ENCODE measurements at places on chromosomes 6 and 20.

DNA sequence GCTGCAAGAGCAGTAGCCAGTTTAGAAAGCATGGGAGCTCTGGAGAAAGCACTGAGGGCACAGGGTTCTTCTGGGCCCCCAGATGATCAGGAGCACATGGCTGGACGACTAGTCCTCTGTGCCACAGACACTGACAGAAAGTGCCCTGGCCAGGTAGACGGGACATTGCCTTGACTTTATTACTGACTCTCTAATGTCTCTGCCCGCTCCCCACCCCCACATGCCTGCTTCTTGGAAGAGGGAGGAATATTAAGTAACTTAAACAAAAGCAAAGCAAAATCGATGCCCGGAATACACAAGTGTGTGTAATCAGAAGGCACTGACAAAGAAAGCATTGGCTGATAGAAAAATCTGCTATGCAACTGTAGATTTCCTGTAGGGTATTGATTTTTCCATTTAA, 99.3 kb downstream of the SOBP start:
- no peak for DNase-seq

GRCh38 chr6:18471232-18471964, 84.2 kb downstream of the RNF144B start:
- no peak for DNase-seq

- DNase-seq, result no peak
These were observed 102.6 kb upstream of the MLN start for GRCh38 chr6:33906439-33906838.

DNA sequence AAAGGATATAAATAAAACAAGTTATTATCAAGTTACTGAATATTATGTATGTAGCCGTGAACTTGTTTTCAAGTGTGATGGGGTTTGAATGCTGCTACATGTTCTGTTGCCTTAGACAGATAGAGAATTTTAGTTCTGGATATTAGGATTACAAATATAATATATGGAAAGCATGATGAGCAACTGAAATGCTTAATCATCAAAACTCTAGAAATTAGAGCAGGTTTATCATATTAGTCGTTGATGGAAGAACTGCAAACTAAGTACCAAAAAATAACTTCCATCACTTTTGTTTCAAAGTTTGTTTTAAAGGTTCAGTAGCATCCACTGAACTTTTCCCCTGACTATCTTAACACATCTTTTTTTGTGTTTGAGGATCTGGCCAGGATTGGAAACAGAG, 49.1 kb upstream of the CCN2 start:
- no peak for DNase-seq

GRCh38 chr20:42179768-42180167, 561.6 kb upstream of the CHD6 start:
- no peak for DNase-seq

DNA sequence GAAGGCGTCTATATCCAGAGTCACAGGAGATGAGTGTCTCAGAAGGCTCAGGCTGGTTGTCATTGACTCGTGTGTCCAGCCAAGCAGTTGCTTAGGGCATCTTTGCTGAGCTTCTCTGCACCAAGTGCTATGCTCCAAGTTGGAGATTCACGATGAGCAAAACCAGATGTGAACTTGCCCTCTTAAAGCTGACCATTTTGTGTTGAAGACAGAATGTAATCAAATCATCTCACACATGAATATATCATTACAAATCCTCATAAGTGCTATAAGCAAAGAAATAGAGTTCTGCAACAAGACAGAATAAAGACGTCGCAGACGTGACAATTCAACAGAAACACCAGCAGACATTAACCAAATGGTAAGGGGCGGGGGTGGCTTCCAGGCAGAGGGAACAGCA, 103.9 kb downstream of the ALDH8A1 start:
- DNase-seq, result no peak

- no peak for DNase-seq
These were observed 58.3 kb upstream of the BHLHE23 start for GRCh38 chr20:63064745-63065711.

DNA sequence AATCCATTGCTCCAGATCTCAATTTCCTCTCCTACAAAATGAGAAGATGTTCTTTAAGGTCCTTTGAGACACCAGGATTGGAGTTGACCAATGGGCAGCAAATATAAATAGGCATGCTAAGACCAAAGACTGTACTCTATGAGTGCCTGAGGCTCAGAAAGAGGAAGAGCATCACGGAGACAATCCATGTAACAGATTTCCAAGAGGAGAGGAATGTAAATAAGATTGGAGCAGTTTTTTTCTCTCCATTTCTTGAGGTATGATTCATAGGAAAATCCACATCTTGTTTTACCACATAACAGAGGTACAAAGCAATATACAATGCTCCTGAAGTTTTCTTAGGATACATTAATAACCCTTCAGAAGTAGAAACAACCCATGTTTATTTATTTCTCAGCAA, 109.8 kb downstream of the UBE3D start:
- no peak for DNase-seq

DNA sequence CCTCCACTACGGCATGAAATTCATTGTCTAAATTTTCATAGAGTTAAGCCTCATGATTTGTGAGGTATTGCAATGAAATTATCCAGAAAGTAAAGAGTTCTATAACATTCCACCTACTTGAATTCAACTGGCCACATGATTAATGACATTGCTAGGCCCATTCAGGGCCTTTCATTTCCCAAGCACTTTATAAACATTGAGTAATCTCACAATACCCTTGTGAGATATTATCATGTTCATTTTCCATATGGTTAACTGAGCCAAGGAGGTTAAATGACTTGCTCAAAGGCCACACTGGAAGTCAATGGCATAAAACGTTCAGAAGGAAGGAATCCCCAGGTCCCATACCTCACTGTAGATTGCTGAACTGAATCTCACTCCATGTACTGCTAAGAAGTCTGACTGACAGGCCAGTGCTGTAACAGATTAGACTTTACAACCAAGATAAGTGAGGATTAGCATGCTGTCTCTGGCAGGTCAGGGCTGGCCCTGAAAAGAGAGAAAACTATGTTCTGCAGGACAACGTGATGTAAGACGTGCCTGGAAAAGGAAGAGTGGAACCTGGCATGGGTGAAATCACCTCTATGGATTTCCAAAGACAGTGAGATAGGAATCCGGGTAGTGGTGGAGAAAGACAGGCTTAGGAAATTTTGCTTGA, 75.9 kb upstream of the SPACA1 start:
- DNase-seq, result no peak

DNA sequence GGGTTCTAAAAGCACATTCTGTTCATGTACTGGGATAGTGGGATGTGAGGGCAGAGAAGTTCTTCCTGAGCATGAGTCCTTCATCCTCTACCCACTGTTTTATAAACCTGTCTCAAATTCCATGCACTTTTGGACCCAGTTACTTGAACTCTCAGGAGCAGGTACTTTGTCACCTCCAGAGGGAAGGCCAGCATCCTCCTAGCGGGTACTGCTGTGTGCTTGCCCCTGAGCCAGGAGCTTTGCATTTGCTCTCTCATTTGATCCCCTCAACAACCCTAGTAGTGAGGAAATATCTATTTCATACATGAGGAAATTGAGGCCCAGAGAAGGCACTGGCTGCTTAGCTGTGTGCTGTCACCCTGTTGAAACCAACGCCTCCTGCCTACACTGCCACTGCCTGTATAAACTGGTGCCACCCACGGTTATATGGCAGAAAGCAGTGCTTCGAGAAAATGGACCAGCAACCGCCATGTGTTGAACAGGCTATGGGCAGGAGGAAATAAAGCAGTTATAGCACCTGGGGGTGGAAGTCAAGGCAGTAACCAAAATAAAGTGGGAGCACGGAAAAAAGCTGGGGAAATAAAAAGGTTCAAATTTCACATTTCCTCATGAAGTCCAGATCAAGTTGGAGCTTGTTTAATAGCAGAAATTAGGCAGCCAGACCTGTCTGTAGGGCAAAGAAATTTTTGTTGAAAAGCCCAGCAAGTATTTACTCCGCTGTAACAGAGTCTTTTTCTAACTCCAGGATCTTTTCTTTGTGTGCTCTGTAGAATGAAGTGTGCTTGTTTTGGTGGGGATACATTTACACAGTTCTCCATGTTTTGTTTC, 38.0 kb downstream of the KLHL31 start:
- no peak for DNase-seq

- no peak for DNase-seq
These were observed 172.9 kb downstream of the LAMA2 start for GRCh38 chr6:129055796-129056195.

- no peak for DNase-seq
These were observed 41.8 kb downstream of the SF3B5 start for GRCh38 chr6:144053601-144054000.

- no peak for DNase-seq
These were observed 245.4 kb upstream of the ASCC3 start for GRCh38 chr6:101126501-101126900.

- no peak for DNase-seq
These were observed 88.8 kb upstream of the NFATC2 start for GRCh38 chr20:51631011-51631950.

- no peak for DNase-seq
These were observed 93.7 kb upstream of the CBLN4 start for GRCh38 chr20:56098981-56099500.

- DNase-seq, result no peak
These were observed 47.6 kb upstream of the CDKAL1 start for GRCh38 chr6:20486641-20487040.

DNA sequence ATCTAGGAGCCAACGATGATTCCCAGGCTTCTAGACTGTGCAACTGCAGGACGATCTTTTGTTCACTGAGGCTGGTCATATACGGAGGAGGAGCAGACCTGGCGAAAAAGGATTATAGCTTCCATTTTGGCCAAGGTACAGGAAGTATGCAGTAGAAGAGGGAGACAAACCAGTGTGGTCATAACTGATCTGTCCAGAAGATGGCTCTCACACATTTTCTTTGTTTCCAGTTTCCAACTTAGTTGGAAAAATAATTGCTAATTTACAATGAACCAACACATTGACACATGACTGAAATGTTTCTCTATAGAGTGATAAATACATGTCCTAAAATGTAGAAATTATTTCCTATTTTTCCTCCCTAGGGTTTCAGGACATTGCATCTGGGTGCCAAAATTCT, 364.1 kb upstream of the BTBD3 start:
- no peak for DNase-seq

GRCh38 chr20:41191562-41192500, 54.5 kb downstream of the PLCG1 start:
- no peak for DNase-seq

DNA sequence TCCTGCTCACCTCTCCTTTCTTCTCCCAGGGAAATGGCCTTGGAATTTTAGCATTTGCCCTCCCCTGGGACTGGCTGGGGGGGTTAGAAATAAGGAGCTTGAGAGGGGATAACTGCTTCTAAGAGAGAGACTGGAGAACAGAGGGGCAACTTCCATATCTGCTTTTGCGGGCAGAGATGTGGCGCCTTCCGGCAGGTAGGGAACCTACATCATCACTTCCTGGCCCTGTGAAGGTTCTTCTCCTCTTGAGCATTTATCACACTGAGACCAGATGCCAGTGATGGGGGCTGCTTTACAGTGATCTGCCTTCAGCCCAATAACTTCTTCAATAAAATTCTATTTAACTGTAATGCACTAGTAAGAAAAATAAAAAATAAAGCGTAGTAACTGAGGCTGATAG, 48.1 kb downstream of the TBC1D7 start:
- DNase-seq, result no peak

DNA sequence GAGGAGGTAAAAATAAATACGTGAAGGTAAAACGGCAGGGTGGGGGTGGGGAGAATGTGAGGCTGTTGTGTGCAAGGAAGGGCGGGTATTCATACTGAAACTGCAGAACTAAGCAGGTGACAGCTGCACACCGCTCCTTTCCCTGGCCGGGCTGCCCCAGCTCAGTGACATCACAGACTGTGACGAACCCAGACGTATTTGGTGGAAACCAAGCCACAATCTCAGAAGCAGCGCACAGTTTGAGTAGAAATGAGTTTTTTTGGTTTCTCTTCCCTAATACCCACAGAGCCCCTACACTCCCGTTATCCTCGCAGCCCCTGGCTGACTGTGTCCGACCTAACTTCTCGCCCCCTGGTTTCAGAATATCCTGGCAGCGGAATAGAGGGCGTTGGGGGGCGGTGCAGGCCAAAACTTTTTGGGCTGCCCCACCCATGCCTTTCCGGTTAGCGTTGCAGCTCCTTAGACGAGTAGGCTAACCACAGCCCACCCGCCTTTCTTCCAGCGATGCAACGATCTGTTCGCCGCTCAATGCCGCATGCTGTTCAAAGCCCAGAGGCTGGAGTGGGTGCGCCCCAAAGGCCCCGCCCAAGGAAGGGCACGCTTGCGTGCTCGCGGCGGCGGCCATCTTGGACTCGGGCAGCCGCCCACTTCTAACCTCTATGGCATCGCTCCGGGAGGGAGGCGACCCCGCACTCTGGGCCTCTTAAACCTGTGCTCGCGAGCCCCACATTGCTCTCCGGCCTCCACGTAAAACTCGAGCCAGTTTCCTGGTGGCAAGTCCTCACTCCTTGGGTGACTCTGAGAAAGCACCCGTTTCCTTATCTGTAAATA, 9.1 kb downstream of the BAK1 start:
- DNase-seq, result peak; percentile 94

DNA sequence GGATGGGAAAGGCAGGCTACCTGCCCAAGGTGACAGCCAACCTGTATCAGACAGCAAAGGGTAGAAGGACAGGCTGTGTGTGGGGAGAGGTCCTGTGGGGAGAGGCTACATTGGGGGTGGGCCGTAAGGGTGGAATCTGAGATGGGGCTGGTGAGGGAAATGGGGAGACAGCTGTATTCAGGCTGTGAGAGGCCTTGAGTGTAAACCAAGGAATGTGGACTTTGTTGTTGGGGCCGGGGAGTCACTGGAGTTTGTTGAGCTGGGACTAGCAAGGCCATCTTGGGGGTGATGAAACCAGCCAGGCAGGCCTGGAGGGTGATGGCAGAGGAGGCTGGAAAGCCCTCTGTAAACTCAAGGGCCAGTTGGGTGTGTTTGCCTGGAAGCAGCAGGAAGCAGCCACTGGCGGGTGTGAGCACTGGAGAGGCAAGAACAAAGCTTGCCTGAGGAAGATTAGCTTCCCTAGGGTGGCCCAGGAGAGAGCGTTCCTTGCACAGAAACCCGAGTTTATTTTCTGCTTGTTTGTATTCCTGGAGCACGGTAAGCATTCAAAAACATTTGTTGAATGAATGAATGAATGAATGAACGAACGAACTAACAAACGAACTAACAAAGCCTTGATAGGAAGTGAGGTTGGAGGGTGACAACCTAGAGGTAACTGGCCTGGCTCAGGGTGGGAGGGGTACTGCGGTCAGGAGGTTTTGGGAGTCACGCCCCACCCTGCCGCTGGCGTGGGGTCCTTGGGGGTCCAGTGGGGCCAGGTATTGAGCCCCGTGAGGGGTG, 18.9 kb downstream of the TTBK1 start:
- no peak for DNase-seq

DNA sequence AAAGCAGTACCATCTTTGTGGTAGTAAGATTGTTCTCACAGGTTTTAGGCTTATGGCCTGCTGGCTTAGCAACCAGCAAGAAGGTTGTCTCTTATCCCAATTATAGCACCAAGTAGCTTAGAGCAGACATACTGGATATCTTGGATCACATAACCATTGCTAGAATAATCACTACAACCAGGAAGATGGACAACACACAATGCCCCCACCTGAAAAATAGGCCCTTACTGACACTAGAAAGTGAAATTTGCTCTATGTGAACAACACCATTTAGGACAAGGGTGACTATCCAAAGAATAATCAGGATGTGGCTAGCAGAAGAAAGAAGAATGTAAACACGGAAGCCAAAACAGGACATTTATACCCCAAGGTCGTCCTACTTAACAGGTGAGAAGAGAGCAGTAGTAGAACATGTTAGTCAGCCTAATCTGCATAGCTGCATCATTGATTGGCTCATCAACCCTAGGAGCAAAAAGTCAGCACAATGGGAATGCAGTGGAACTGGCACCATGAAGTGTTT, 172.7 kb upstream of the MARCKS start:
- DNase-seq, result no peak
